ENCODE measurements at places on chromosomes 7 and 10. TPM values are rescaled to one million over a fixed set of nuclear protein-coding genes. Genes with fewer than 3 reads are reported as not detected.

DNA sequence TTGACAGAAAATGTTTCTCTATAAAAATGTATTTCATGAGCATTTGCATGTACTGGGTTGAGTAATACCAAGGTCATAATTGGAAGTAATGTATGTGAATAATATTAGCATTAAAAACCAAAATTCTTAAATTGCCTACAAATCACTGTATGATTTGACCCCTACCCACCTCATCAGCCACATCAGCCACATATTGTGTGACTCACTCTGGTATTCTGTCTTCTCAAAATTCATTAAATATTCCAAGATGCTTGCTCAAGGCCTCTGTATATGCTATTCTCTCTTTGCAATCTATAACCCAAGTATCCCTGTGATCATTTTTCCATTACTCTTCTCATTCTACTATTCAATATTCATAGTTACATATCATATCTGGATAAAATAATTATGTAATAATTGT lies 21.4 kb downstream of the POT1 start:
- DNase-seq: no peak
- H3K4me1 ChIP-seq: no peaks in the 10 kb centered on the region
- no peak overlapping the region for H3K4me3 ChIP-seq
- H3K27ac ChIP-seq: no peak overlapping the region
- peaks cover 29% of the 10 kb centered on the region for H3K36me3 ChIP-seq
- H3K27me3 ChIP-seq: no peaks in the 10 kb centered on the region

GRCh38 chr7:106417273-106417902 lies 132.6 kb upstream of the NAMPT start:
- peaks cover 15% of the 10 kb centered on the region for H3K4me1 ChIP-seq
- peaks cover 6% of the 10 kb centered on the region for H3K36me3 ChIP-seq
- DNase-seq: no peak
- no peak overlapping the region for H3K27ac ChIP-seq
- no peak overlapping the region for H3K4me3 ChIP-seq

The NODAL gene
- total RNA-seq: not detected

DNA sequence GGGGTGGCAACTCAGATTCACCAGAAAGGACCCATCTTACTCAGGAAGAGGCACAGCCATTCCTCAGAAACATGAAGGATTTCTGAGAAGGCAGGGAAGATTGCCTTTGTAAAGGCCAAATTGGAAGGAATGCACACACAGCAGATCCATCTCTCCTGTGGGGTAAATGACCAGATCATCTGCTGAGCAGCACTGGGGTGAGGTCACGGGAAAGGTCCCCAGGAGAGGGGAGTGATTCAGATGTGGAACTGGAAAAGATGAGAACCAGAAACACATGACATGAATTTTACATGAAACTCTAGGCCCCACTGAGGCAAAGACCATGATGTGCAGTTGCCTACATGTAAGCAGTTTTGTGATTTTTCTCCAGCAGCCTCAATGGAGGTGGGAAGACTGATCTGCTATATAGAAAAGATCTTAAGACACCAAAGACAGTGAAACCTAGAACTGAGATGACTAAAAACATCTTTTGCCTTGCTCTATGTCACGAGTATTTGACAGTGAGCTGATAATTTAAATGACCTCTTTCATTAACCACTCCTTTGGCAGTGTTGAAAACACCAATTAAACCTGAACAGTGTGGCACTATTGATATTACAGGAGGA lies 91.6 kb downstream of the AMPH start:
- H3K4me3 ChIP-seq: no peak overlapping the region
- H3K27ac ChIP-seq: no peak overlapping the region
- peaks cover 33% of the 10 kb centered on the region for H3K27me3 ChIP-seq
- H3K4me1 ChIP-seq: no peaks in the 10 kb centered on the region

- H3K36me3 ChIP-seq: no peaks in the 10 kb centered on the region
- no peak overlapping the region for H3K4me3 ChIP-seq
- H3K4me1 ChIP-seq: peaks cover 2% of the 10 kb centered on the region
- DNase-seq: no peak
Measured at GRCh38 chr10:3651969-3652653, 132.9 kb downstream of the KLF6 start.
